ENCODE measurements at places on chromosomes 7 and 10.

DNA sequence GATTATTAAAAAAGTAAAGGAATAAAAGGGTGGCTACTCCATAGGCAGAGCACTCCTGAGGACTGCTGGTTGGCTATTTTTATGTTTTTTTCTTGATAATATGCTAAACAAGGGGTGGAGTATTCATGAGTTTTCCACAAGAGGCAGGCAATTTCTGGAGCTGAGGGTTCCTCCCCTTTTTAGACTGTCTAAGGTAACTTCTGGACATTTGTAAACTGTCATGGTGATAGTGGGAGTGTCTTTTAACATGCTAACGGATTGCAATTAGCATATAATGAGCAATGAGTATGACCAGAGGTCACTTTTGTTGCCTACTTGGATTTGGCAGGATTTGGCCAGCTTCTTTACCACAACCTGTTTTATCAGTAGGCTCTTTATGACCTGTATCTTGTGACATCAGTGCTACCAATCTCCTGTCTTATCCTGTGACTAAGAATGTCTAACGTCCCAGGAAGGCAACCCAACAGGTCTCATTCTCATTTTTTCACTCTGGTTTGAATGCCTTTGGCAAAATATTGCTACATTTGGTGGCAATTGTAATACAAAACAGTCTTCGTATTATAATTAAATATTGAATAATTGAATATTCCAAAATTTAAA, 587.8 kb upstream of the POM121L12 start:
- no peak for DNase-seq

DNA sequence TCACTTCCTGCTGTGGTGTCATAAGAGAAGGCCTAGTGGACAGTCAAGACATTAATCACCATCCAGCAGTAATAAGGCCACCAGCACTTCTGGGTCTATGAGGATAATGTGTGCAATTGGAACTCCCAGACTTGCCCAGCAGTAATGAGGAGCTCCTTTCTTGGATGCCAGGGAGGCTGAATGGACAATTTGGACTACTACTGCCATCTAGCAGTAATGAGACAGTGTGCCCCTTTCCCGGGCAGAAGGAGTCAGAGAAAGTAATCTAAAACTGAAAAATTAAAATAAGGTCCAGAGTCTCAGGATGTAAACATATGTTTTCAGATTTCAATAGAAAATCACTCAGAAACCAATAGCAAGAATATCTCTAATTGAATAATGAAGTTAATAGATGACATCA, 400.4 kb downstream of the CDC14C start:
- DNase-seq, result no peak

DNA sequence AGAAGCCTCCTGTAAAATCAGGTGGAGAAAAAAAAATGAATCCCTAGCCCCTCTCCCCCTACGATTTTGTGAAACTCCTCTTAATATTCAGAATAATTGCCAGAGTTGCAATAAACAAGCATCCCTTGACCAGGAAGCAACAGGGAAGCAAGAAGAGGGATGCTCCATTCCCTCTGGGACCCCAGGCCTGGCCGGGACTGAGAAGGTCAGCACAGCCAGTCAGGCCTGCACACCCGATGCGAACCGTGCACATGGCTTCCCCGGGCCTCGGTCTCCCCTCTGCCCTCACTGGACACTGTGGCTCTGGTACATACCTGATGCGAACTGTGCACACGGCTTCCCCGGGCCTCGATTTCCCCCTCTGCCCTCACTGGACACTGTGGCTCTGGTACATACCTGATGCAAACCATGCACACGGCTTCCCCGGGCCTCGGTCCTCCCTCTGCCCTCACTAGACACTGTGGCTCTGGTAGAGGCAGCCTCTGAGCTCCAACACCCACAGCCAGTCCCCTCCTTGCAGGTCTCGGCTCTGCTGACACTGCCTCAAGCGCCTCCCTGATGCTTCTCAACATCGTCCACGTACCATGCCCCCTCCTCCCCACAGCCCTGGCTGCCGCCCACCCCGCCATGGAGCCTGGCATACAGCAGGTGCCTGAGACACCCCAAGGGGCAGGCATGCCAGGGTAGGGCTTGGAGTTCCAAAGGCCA, 138.6 kb downstream of the DIP2C start:
- DNase-seq, result no peak

GRCh38 chr7:131525820-131526219, 30.6 kb downstream of the PODXL start:
- DNase-seq, result no peak

- no peak for DNase-seq
Measured at GRCh38 chr10:13953371-13953770, 366.6 kb downstream of the PRPF18 start.

- no peak for DNase-seq
Measured at GRCh38 chr10:68359189-68359588, 26.5 kb upstream of the PBLD start.

- DNase-seq, result no peak
Measured at GRCh38 chr10:36236931-36237330, 594.8 kb upstream of the FZD8 start.

DNA sequence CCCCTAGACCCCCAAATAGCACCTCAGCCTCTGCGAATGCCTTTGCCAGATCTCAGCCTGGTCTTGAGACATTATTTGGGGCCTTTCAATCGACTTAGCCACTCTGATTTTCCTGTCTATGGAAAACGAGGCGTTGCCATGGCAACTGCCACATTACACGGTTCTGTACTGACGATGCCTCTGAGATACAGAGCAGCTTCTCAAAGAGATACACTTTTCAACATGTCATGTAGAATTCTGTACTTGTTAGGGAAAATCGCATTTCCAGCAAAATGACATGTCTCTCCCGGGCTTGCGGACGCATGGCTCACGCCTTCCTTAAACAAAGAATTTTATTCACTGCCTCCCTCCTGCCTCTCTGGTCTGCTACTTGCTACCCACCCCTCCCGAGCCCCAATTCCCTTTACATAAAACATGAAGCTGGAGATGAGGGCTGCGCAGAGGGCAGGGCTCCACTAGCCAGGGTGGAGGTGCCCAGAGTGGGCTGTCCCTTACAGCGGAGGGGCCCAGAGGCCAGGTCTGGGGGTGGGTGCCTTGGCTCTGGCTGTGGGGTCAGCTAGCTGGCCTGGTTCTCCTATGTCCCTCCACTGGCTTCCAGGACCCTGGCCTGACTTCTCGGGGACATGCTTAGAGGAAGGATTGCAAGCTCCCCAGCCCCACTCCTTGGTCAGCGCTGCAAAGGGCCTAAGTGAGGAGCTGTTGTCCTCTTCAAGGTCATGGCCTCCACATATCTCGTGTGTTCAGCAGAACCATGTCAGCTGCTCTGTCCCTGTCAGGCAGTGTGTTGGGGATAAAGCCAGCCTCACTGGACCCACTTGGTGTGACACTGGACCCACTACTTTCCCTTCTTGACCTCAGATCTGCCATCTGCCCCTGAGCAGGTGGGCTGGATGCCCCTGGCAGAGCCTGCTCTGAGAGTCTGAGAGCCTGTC, 342.5 kb downstream of the RPS24 start:
- no peak for DNase-seq

DNA sequence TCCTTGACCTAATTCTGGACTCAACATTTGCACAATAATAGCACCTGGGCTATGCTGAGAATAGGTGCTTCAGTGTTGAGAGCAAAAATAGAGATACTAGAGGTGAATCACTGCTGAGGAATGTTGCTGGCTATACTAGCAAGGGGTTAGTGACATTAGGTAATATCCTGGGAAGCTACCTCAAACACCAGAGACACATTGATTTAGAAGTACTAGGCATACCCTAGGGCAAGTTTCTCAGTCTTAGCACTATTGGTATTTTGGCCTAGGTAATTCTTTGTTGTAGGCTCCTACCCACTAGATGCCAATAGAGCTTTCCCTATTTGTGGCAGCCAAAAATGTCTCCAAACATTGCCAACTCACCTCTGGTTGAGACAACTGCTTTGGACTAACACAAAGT, 484.0 kb upstream of the MBL2 start:
- DNase-seq, result no peak

DNA sequence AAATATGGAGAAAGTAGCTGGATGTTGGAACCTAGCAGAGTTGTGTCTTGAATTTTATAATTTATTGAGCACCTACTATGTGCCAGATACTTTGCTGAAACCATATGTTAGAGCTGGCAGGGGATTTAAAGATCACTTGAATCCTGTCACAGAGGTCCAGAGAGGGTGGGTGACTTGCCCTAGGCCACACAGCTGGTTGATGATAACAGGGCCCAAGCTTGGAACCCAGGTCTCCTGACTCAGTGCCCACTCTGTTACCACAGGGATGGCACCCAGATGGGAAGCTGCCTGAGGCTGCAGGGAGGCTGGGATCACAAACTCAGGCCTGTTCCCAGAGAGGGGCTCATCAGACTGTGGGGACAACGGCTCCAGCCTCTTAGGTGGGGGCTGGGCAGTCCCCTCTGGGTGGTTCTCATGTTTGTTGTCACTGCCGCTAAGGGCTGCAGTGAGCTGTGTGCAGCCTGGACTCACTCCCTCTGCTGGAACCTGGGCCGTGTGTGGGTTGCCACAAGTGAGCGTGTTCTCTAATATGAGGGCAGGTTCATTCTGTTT, 18.6 kb downstream of the GOLGA7B start:
- no peak for DNase-seq

GRCh38 chr7:2431260-2431867, 28.0 kb downstream of the CHST12 start:
- peak; percentile 52 for DNase-seq

DNA sequence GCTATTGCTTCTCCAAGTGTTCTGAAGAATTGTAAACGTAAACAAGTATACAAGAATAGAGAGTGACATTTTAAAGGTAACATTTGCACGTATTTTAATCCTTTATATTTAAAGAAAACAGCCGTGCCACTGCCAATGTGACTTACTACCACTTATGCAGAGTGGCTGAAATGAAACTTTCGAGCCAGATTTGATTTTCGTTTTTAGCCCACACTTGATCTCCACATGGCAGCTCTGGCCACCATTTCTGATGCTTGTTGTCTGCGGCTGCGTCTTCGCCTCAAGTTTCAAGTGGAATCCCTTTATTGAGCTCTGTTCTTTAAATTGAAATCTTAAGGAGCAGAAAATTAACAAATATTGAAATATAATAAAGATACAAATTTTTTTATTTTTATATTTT, 70.0 kb downstream of the ELAPOR2 start:
- DNase-seq, result no peak

DNA sequence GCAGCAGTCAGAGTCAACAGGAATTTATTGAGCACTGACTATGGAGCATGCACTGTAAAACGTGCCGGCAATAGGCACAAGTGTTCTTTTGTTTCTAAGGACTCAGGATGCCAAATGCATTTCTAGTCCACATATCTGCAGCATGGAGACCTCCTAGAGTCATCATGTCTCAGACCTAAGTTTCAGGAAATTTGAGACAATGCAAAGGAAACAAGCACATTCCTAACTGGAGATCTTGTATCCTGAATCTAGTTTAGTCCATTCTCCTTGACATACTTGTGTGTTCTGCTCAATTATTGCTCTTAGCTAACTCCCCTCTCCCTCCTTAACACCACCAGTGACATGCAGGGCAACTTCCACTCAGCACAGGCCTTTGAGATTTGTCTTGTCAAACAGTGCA, 173.2 kb downstream of the ZNF438 start:
- DNase-seq, result no peak

DNA sequence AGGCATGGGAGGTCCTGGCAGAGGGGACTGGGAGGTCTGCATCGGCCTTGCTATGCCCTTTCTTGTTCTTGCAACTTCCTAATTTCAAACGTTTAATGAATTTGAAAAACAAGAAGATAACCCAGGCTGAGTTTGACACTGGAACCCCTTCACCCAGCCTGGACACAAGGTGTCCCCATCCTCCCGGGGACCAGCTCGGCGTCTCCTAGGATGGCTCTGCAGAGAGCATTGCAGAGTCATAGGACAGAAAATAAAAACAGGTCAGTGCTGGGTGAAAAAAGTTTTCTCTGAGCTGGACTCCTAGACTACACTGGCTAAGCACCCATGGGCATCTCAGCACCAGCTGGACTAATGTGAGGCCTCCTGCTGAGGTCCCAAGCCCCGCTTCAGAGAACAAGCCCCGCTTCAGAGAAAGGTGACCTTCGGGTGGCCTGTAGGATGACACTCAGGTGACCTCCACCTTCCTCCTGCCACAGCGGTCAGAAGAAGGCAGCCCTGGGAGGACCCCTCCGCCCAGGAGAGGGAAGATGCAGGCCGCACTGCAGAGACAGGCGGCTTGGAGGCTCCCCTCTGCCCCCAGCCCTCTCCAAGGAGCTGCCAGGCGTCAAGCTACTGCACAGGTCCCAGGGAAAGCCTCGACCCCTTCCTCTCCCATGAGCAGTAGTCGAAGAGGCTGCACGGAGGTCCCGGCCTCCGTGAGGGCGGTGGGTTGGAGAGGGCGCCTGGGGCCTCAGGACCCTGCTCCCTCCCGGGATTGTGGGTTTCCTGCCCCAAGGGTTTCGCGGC, 9.3 kb upstream of the UNCX start:
- no peak for DNase-seq

- DNase-seq, result no peak
Measured at GRCh38 chr10:136465-136762, 1.2 kb downstream of the ZMYND11 start.

DNA sequence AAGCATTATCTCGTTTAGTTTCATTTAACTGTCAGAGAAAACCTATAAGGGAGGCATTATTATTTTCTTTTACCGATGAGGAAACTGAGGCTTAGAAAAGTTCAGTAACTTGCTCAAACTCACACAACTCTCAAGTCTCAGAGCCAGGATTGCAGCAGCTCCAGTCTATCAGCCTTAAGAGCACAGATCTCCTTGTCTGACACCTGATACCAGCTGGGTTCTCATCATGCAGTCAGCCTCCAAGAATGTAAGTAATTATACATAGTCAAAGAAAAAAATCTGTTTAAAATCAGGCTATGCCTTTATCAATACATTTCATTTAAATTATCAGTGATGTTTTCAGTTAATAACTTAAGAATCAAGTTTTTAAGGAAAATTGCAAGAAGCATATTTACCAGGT, 236.6 kb upstream of the TCF7L2 start:
- no peak for DNase-seq

- DNase-seq, result no peak
Measured at GRCh38 chr7:102830197-102830596, 81.4 kb downstream of the FAM185A start.

GRCh38 chr10:13706604-13707003, 119.8 kb downstream of the PRPF18 start:
- no peak for DNase-seq

DNA sequence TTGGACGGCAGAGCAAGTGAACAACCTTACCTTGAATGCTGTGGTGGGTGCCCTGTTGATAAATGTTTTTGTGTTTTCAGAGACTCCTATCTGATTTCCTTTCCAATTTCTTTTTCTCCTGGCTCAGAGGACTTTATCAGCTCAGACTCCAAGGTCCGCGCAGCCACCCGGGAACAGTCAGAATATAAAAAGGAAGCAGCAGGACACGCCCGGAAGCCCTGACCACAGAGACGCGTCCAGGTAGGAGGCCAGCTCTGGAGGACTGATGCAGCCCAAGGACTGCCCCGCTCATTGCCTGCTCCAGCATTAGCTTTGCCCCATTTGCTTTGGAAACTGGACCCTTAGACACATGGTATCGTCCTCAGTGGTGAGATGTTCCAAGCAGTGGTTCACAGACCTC, 61.3 kb downstream of the TACC2 start:
- no peak for DNase-seq

GRCh38 chr7:41054960-41055661, 647.8 kb downstream of the INHBA start:
- no peak for DNase-seq
